ENCODE measurements at places on chromosomes 7 and 10. TPM values are rescaled to one million over a fixed set of nuclear protein-coding genes. Genes with fewer than 3 reads are reported as not detected.

GRCh38 chr10:93907059-93907458 lies 13.3 kb downstream of the SLC35G1 start:
- no peak for DNase-seq

The LRRC17 gene
- total RNA-seq = 54.3 TPM

GRCh38 chr10:132516771-132517725 lies 20.5 kb upstream of the INPP5A start:
- peak; percentile 98 for DNase-seq

DNA sequence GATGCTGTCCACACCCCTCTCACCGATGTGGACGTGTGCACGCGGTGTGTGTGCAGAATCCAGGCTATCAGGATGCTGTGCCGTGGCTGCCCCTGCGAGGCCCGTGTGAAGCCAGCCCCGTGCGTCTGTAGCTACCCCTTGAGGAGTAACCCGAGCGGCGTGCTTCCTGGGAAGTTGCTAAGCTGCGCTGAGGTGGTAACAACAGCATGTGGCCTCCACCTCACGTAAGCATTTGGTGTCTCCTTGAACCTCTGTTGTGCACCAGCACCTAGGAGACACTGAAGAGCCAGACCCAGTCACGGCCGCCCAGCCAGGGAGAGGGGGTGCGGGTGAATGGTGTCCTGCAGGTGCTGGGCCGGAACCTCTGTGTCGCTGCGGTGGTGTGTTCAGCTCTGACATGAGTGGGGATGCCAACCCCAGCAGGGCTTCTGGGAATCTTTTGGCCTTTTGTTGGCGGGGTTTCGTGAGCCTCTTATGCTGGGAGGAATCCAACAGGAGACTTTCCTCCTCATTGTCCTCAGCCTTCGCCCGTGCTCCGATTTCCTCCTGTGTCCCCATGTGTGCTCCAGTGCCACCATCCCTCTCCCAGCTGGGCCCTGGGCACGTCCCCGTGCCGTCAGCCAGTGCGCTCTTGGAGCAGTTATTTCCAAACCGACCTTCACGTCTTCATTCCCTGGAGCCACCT lies 60.4 kb downstream of the DNAJB6 start:
- no peak for DNase-seq

- DNase-seq = no peak
Measured at GRCh38 chr7:98774884-98775283, 94.9 kb downstream of the TMEM130 start.

DNA sequence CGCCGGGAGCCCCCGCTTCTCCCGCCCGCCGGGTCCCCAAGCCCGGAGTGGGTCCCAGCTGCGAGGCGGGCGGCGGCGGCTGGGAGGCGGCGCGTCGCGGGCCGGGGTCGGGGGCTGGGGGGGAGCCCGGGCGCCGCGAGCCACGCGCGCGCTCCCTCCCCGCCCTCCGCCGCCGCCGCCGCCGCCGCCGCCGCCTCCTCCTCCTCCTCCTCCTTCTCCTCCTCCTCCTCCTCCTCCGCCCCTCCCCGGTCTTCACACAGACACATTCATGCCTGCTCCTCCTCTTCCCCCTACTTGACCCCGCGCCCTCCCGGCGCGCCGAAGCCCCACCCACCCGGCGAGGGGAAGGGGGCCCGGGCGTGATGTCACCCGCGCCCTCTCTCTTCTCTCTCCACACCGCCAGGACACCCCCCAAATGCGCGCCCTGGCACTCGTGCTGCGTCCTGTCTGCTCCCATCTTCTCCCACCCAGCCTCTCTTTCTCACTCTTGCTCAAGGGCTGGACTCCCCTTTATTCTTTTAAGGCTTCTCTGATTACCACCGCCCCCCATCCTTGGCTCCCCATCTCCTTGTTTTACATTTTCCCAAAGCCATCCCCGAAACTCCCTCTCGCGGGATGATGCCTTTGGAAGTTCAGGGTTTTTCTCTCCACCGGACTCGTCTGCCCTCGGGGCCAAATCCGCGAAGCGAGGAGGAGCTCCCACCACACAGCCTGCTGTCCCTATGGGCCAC lies 967 bp upstream of the GLI3 start:
- DNase-seq = peak; percentile 81

Data from RPMI7951 (cell line).